A172 (cell line): ENCODE measurements at places on chromosomes 6 and 20. TPM values are rescaled to one million over a fixed set of nuclear protein-coding genes. Genes with fewer than 3 reads are reported as not detected.

DNA sequence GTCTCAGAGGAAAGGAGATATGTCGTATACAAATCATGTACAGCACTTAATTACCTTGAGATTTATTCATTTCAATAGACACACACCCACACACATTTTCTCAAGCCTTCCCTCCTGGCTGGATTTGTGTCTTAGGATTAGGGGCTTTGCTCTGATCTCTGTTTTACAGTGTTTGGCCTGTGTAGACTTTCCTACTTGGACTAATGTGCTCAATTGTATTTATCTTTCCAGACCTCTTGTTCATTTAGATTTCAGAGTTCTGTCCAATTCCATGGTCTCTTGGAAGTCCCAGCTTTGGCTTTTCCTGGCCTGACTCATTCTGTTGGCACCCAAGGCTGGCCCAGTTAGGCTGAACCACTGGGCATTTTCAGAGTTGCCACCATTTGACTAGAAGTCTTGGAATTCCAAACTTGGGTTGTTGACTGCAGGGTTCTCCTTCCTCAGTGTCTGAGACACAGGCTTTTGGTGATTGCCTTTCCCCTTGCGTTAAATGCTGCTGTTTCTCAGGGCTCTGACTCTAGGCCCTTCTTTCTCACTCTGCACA, 8.9 kb upstream of the RFPL4B start:
- peak; percentile 40 for DNase-seq

GRCh38 chr6:109053336-109053735, 41.3 kb downstream of the SESN1 start:
- DNase-seq: no peak

- DNase-seq: peak; percentile 29
Observed at GRCh38 chr20:23225407-23226060, 125.1 kb upstream of the NXT1 start.

GRCh38 chr6:139568956-139569538, 194.6 kb upstream of the CITED2 start:
- peak; percentile 84 for DNase-seq

DNA sequence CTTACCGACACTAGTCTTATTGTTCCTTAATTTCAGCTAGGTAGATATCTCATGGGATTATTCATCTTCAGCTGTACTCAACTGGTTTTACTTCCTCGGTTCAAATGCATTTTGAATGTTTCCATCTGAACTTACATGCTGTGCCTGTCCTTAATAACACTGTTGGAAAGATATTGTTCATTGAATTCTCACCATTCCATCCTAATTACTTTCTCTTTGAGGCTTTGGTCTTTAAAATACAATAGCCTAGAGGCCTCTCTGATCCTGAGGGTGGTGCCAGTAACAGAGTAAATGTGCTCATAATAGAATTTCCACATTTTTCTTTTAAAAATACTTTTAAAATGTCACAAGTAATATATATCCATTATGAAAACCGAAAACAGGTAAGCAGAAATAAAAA, 54.0 kb downstream of the IL20RA start:
- DNase-seq: no peak

The MAS1 gene
- total RNA-seq: not detected in 2 replicates

The GRM1 gene
- total RNA-seq: 0.10 TPM in 1 of 2 replicates, not detected in the other

The SPATA25 gene
- 0.21 TPM in 1 of 2 replicates, not detected in the other for total RNA-seq

The RGS19 gene
- total RNA-seq: 29.3 and 29.5 TPM in 2 replicates

The GPX5 gene
- total RNA-seq: not detected in 2 replicates

The SMOC2 gene
- total RNA-seq: not detected in 2 replicates

The RAB22A gene
- 24.5 and 29.0 TPM in 2 replicates for total RNA-seq
